ENCODE measurements at places on chromosomes 11 and 22.

GRCh38 chr11:61274084-61274483, 21.0 kb downstream of the VWCE start:
- DNase-seq, result no peak
- H3K36me3 ChIP-seq, result no peaks in the 10 kb centered on the region
- H3K27me3 ChIP-seq, result no peaks in the 10 kb centered on the region

DNA sequence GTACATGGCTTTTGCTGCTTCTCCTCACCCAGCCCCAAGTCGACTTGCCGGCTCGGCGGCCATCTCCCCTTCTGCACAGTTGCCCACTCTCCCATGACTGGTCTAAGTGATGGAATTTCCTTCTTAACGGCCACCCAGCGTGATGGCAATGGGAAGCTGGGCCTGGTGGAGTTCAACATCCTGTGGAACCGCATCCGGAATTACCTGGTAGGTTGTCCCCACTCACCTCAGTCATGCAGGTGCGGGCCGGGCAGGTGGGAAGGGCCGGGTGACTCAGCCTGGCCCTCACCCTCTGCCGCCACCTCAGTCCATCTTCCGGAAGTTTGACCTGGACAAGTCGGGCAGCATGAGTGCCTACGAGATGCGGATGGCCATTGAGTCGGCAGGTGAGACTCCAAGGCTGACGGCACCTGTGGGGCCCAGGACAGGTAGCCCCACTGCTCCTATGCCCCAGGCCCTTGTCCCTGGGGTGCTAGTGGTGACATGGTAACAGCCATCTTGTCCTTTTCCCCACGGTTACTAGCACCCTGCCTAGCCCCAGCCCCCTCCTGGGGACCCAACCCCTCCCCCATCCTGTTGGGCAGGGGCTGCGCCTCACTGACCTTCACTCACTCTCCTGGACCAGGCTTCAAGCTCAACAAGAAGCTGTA, 28.1 kb downstream of the CAPN1 start:
- peaks cover 7% of the 10 kb centered on the region for H3K4me1 ChIP-seq
- H3K4me3 ChIP-seq, result no peak overlapping the region
- H3K36me3 ChIP-seq, result peaks cover 2% of the 10 kb centered on the region
- DNase-seq, result no peak
- H3K27ac ChIP-seq, result no peak overlapping the region
- no peaks in the 10 kb centered on the region for H3K27me3 ChIP-seq

DNA sequence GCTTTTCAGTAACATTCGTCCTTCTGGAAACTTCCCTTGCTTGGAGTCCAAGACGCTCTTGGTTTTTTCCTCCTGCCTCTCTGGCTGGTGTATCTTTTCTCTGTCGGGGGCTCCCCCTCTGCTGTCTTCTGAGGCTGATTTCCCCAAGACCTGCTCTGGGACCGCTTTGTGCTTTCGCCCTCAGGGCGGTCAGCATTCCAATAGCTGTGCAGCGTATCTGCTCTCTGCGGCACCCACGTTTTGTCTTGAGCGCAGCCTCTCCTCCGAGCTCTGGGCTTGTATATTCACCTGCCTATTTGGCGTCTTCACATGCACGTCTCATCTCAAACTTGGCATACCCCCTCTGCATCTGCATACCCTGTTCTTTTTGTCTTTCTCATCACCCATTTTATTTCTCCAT, 2.4 kb downstream of the GTSE1 start:
- H3K27me3 ChIP-seq, result no peaks in the 10 kb centered on the region
- peaks cover 5% of the 10 kb centered on the region for H3K36me3 ChIP-seq
- no peak for DNase-seq

DNA sequence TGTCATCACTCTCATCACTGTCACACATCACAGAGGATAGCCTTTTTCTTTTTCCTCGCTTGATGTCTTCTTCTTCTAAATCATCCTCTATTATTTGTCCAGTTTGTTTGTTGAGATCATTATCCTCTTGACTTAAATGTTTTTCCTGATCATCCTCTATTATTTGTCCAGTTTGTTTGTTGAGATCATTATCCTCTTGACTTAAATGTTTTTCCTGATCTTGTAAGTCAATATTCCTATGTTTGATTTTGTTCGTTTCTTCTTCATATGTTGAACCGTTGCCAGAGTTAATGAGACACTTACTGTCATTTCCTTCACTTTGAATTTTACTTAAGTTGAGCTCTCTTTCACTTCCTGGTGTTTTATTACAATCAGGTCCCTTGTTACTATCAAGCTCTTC, 5.6 kb downstream of the CCDC82 start:
- H3K27me3 ChIP-seq, result no peaks in the 10 kb centered on the region
- no peaks in the 10 kb centered on the region for H3K4me1 ChIP-seq
- DNase-seq, result no peak
- no peak overlapping the region for H3K4me3 ChIP-seq
- H3K27ac ChIP-seq, result no peak overlapping the region

- peaks cover 14% of the 10 kb centered on the region for H3K4me1 ChIP-seq
- no peak overlapping the region for H3K4me3 ChIP-seq
- DNase-seq, result no peak
- peaks cover 42% of the 10 kb centered on the region for H3K36me3 ChIP-seq
- no peaks in the 10 kb centered on the region for H3K27me3 ChIP-seq
Measured at GRCh38 chr22:41888627-41889200, 26.2 kb downstream of the SHISA8 start.

All from GM12878 (cell line).